ENCODE measurements at places on chromosomes 1 and 21. TPM values are rescaled to one million over a fixed set of nuclear protein-coding genes. Genes with fewer than 3 reads are reported as not detected.

GNAT2 gene
- polyA plus RNA-seq, result not detected

FAM229A gene
- polyA plus RNA-seq, result 7.8 TPM

S100A8 gene
- polyA plus RNA-seq, result 3.4 TPM

ZBTB8A gene
- polyA plus RNA-seq, result 21.9 TPM

PDZK1 gene
- 192 TPM for polyA plus RNA-seq

TSPEAR gene
- 0.96 TPM for polyA plus RNA-seq

NBPF15 gene
- 103 TPM for polyA plus RNA-seq
